Heart left ventricle (tissue), 16 donors: ENCODE measurements at places on chromosomes 3 and 15. TPM values are rescaled to one million over a fixed set of nuclear protein-coding genes. Genes with fewer than 3 reads are reported as not detected.

The CDC25A gene
- 0.57 TPM for polyA plus RNA-seq

The MYO5A gene
- 3.2 TPM for polyA plus RNA-seq

GRCh38 chr3:14379843-14380242 lies 22.6 kb upstream of the SLC6A6 start:
- no peak for DNase-seq

DNA sequence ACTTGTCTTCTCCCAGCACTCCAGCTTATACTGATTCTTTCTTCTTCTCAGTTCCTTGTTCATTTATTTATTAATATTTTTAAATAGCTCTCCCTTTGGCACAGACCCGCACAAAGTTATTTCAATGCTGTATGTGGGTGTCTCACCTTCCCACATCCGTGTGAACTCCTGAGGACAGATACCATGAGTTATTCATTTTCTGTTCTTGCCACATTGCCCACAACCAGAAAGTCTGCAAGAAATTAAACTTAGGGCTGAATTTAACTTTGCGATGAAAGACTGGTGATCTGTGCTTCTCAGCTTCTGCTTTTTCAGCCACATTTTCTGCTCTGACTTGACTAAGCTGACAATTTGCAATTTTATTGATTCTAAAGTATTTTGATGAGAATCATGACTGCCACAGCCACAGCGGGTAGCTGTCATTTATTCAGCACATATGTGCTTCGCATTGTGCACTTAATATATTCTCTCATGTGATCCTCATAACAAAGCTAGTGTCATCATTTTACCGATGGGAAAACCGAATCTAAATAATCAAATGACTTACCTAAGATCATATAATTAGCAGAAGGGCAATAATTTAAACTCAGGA lies 569.8 kb downstream of the EDEM1 start:
- DNase-seq = no peak

- DNase-seq = no peak
These were observed 832 bp upstream of the CACNA1D start for GRCh38 chr3:53493595-53493962.

- DNase-seq = no peak
These were observed 129.7 kb downstream of the NTRK3 start for GRCh38 chr15:88126695-88127431.

DNA sequence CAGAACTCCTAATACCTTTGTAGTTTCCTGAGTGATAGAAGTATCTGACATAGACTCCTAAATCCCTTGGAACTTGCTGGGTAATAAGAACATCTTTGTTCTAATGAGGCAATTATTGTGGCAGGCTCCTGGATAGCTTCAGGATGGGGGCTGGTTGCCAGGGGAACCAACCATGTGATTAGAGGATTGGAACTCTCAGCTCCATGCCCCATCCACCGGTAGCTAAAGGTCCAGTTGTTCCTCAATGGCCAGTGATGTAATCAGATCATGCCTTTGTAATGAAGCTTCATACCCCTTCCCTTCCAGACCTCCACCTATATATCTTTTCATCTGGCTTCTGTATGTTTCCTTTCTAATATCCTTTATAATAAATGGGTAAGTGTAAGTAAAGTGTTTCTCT lies 221.2 kb upstream of the ALCAM start:
- no peak for DNase-seq

GRCh38 chr3:126351771-126352475 lies 5.3 kb downstream of the KLF15 start:
- no peak for DNase-seq

DNA sequence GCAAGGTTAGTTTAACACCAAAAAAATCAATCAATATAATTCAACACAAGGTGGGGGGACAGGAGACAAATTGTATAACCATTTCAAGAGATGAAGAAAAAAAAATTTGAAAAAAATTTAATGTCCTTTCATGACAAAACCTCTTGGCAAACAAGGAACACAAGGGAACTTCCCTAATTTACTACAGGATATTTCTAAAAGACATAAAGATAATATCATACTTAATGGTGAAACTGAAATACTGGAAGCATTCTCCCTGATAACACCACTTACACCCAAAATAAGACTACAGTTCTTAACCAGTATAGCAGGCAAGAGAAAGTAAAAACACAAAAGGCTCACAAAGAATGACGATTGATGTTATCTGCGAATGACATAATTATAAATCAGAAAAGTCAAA lies 44.7 kb downstream of the IFT57 start:
- no peak for DNase-seq

GRCh38 chr3:131630097-131630496 lies 127.3 kb upstream of the MRPL3 start:
- DNase-seq = no peak

DNA sequence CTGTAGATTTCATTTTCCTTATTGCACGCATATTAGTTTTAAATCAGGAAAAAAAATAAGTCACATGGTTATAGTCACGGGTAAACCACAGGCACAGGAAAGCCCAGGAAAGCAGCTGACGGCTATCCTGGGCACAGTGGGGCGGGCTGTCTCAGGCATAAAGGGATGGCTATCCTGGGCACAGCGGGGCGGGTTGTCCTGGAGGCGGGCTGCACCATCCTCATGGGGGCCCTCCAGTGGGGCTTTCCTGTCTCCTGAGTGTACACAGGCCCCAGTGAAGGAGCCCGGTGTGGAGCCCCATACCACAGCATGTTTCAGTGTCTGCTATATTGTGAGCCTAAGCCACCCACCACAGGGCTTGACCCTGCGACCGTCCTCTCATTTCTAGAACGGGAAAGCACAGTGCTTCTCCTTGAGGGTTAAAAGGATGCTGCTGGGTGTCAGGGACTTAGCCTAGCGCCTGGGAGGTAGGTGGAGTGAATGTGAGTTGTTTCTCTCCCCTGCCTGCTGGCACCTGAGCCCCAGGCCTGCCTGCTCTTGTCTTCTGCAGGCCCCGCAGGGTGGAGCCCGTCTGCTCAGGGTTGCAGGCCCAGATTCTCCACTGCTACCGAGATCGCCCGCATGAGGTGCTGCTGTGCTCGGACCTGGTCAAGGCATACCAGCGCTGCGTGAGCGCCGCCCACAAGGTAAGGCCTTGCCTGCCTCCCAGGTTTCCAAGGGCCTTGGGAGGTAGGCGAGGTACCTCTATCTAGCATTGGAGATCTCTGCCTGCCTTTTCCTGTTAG lies 25.9 kb upstream of the PLXNA1 start:
- no peak for DNase-seq
